Activated naive CD4-positive, alpha-beta T cell treated with anti-CD3 and anti-CD28 coated beads for 36 hours (primary cell): ENCODE measurements at places on chromosomes 2 and 18.

GRCh38 chr2:222688917-222689316, 17.5 kb downstream of the MOGAT1 start:
- DNase-seq, result no peak

DNA sequence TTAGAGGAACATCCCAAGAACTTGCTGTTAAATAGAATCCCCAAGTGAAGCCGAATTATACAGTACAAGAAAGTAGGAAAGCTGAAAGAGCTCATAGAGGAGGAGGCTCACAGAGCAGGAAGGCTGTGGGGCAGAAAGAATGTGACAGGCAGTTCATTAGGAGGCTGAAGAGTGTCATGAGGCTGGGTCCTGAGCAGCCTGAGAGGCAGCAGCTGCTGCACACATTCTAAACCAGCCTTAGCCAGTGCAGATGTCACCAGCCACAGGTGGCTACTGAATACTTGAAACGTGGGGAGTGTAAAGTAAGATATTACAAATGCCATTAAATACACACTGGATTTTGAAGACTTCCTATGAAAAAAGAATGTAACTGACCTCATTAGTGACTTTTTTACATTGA, 490.2 kb upstream of the KLHL29 start:
- DNase-seq, result no peak

DNA sequence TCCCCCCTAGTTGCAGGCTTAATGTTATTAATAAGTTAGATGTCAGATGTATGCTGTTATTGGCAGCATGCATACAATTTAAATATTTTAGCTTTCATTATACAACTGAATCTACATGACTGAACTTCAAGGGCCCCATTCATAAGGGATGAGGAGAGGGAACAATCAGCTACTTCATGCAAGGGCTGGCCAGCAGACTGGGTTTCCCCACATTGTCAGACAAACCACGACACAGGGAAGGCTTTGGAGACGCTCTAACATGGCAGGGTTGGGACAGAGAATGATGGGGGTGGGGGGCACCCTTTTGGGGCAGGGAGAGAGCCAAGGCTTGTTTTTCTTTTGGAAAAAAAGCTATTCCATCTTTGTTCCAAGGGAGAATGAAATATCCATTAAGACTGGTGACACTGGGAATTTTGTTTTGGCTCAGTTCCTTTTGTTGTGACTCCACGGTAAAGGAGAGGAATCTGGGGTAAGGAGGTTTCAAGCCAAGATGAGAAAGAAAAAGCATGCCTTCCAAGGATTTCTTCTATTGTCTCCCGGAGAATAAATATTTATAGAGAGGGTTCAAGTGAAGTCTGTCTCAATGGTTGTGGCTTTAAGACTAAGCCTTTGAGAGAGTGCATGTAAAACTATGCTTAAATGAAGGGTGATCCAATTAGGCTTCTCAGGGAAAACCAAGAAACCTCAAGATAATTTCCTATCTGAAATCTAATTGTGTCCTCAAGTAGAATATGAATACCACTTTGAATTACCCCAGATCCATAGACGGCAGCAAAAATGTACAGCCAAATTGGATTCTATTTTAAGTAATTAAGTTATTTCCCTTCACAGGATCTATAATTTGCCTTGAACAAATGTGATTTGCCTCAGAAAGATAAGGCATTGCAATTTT, 5.4 kb downstream of the CXCR4 start:
- DNase-seq, result no peak

GRCh38 chr18:56984731-56985130, 162.2 kb upstream of the BOD1L2 start:
- no peak for DNase-seq

DNA sequence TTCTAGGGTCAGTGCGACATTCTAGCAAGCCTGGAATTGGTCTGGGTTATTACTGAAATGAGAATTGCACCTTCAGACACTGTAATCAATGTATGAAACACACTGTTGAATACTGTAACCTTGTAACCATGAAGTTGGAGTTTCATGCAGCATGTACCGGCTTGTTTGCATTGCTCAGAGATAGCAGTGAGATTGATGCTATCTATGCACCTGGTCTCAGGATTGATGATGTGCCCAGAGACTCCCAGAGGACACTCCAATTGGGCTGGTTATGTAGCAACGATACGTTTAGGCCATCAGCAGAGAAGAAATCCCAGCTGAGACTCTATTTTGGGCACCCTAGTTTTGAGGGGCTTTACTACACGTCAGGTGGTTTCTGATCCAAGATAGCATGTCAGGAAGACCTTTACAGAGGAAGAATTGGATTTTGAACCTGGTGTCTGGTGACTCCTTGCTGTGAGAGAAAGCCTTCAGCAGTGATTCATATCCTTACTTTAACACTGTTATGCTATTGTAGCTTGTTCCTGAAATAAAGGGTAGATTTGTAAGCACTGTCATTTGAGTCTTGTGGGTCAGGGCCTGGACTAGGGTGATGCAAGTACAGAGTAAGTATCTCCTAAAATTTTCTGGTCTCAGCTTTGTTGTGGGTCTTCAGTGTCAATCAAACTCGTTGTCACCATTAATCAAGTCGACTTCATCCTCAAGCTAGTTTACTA, 305.1 kb upstream of the GULP1 start:
- no peak for DNase-seq

GRCh38 chr18:79950515-79951341, 725 bp downstream of the SLC66A2 start:
- DNase-seq, result no peak

DNA sequence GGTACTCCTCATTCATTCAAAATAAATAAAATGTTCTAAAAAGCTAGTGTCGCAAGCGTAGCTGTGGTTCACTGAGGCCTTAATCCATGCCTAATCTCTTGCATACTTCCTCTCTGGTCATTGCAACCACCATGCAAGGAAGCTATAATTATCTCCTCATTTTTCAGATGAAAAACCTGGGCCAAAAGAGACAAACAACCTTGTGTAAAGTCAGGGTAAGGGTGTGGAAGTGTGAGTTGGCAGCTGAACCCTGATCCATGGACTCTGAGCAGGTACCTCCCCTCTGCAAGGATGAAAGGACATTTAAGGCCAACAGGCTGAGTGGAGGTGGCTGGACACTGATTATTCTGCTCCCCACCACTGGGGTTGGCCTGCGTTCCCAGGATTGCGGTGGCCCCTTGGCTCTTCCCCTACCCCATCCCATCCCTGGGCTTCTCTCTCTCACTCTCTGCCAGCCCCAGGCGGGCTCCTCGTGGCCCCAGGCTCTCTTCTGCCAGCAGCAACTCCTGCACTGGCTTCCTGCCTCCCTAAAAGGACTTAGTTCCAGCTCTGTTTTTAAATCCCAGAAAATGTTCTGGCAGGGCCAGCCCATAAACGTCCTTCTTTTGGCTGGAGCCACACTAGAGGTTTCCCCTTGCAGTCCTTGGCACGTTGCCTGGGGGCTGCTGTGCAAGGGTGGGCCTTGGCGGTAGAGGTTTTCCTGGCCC, 72.0 kb upstream of the AFF3 start:
- DNase-seq, result no peak

- DNase-seq, result no peak
Measured at GRCh38 chr18:23629444-23629946, 33.2 kb downstream of the ANKRD29 start.

DNA sequence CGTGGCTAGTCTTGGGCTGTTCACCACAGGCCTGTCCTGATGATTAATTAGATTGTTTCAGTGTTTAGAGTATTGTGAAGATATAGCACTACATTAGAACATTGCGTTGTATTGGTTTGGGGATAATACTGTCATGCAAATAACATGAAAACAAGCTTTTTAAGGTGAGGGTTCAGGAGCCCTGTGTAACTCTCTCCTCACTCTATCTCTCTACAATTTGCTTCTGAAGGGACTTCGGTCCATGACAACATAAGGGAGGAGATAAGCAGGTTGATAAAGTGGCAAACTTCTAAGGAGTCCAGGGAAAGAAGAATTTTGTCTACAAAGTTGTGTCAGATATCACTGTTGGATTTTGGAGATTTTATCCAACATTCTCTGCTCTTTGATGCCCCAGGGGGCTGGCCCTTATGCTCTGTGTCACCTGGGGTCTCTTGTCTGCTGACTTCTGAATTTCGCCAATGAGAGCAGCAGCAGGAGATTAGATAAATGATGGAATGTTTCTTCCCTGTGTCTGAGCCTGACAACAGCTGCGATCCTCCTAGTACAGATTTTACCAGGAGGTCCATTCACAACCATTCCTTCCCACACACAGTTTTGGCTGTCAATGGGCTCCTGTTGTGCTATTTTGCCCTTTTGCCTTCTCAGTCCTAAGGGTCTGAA, 3.3 kb downstream of the TNP1 start:
- no peak for DNase-seq

GRCh38 chr18:70005580-70005979, 57.9 kb upstream of the CD226 start:
- DNase-seq, result no peak

- DNase-seq, result no peak
Measured at GRCh38 chr2:70569559-70569958, 15.9 kb upstream of the TGFA start.

GRCh38 chr2:173997753-173998152, 32.6 kb upstream of the SP3 start:
- DNase-seq, result no peak

DNA sequence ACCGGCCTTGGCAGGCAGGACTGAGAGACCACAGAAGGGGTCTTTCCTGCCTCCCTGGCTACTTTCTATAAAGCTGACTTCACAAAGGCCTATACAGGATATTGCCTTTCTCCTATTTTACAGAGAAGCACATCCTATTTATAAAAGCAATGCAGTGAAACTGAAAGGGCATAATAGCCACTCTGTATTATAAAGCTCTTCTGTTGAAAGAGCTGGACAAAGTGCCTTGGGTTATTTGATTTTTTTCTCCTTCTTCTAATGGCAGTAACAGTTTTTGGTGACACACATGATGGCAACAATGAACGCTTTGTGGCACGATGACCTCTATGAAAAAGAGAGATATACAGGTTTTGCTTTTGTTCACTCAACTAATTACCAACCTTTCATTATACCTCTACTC, 281.1 kb downstream of the ZNF516 start:
- DNase-seq, result no peak

- DNase-seq, result no peak
Measured at GRCh38 chr18:68560128-68560527, 154.8 kb downstream of the TMX3 start.

DNA sequence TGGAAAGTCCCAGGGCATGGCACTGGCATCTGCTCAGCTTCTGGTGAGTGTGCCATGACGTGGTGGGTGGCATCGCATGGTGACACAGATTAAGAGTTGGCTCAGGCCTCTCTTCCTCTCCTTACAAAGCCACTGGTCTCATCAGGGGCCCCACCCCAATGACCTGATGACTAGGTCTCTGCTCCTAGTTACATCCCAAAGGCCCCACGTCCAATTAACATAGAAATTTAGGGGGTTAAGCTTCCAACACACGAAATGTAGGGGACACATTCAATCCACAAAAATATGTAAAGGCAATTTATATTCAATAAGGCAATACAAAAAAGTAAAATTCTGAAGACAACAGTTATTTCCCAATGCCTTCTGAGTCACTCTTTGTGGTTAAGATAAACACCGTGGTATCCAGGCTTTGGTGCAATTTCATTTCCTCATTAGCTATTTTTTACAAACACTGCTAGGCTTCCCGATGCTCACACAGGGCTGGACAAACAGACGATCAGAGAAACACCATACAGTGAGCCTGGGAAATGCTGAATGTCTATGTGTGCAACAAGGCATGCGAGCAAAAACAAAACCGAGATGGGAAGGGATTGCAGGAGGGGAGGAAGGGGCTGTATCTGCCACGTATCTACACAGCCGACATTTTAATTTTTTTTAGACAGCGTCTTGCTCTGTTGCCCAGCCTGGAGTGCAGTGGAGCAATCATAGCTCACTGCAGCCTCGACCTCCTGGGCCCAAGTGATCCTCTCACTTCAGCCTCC, 67.2 kb downstream of the MBP start:
- DNase-seq, result peak; percentile 53

- DNase-seq, result no peak
Measured at GRCh38 chr2:27312152-27312551, 3.9 kb upstream of the UCN start.

DNA sequence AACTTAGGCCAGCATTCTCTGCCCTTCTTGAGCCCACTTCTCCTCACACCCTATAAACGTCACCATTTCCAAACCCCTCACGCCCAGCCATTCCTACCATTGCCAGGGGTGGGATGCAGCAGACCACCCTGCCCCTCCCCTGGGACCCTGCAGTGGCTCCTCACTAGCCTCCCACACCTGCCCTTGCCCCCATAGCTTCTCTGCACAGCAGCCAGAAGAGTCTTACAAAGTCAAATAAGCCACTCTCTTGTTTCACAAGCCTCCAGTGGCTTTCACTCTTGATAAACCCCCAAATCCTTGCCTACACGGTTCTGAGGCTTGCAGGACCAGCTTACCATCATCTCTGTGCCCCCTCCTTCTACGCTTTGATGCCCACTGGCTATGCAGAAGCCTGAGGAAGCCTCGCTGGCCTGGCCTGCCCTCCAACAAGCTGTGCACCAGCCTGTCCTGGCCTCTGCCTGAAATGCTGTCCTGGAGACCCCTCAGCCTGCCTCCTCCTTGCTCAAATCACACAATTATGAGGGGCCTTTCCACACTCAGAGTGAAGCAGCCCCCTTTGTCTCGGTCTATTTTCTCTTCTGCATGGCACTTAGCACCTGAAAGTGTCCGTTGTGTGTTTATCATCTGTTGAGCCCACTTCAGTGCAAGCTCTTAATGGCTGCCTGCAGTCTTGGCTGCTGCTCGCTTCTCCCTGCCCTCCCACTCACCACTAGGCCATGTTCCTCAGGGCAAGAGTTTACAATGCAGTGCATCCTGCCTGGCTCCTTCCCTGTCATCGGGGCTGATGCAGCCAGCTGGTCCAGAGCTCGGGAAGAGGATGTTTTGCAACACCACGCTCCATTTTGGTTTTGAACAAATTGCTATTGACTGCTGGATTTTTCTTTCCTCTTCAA, 82.6 kb upstream of the RGPD5 start:
- DNase-seq, result no peak

DNA sequence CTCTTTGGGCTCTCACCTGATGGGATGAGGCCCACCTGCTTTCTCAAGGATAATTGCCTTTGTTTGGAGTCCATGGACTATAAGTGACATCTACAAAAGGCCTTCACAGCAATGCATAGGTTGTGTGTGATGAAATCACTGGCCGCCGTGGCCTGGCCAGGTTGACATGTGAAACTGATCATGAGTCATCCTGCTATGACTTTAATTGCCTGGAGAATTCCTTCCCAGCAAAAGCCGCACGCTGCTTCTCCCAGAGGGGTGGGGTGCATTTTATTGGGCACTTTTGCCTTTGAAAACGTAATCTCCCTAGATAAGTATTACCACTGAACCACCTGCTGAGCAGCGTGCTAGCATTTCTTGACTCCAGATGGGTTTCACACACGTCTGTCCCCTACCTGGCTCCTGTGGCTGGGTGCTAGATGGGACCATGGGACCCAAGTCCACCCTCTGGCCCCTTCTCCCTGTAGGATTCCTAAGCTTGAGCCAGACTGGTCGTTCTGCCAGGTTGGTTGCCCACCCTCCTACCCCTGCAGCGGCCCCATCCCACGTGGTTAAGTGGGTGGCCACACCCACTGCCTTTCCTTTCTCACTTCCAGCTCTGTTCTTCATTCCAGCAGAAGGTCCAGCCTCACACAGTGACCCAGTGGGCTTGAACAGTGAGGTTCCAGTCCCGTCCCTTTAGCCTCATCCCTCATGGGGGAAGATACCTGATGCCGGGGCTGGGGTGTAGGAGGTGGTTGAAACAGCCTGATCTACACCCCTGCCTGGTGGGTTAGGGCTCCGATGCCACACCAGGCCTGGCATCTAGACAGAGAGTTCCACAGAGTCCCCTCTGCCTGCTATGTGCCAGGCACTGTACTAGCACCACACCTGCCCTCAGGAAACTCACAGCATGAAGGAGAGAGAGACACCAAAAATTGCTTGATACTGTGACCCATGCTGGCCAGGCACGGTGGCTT, 89.6 kb downstream of the GBX2 start:
- DNase-seq, result no peak
